ENCODE measurements at places on chromosomes 1 and 21.

DNA sequence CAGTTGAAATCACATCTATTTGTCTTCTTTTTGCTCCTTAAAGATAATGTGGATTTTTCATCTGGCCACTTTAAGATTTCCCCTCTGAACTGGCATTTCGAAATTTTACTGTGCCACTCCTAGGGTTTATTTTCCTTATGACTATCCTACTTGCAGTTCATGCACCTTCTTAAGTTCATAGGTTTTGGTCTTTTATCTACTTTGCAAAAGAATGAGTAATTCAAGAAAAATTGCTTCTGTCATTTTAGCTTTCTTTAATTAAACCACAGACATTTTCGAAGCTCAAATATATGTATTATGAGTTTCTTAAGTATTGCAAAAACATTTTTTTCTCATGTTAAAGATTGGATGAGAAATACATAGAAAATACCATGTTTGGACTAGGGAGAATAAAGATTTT is 1244.8 kb upstream of the TMPRSS15 start:
- DNase-seq = no peak

DNA sequence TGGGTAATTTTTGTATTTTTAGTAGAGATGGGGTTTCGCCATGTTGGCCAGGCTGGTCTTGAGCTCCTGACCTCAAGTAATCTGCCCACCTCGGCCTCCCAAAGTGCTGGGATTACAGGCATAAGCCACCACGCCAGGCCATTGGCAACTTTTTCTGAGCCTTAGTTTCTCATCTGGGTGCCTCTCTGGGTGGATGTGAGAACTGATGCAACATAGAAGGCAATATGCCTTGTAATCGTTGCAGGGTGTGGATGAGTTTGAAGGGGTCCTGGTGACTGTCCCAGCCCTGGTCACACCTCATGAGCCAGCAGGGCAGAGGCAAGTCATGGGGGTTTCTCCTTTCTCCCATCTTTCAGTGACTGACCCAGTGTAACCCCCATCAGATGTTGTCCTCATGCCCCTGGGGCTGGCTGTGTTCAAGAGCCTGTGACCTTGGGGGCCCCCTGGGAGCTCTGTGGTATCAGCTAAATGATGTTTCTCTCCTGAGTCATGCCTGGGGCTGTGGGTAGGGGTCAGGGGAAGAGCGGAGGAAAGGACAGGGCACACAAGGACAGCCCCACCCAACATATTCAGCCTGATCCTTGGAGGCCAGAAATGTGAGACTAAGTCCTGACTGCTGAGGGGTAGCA is 3.6 kb downstream of the COL9A2 start:
- DNase-seq = no peak

- DNase-seq = no peak
Observed at GRCh38 chr1:211843507-211844298, 13.1 kb upstream of the LPGAT1 start.

GRCh38 chr1:21687081-21687529 is 17.9 kb upstream of the RAP1GAP start:
- DNase-seq = no peak

DNA sequence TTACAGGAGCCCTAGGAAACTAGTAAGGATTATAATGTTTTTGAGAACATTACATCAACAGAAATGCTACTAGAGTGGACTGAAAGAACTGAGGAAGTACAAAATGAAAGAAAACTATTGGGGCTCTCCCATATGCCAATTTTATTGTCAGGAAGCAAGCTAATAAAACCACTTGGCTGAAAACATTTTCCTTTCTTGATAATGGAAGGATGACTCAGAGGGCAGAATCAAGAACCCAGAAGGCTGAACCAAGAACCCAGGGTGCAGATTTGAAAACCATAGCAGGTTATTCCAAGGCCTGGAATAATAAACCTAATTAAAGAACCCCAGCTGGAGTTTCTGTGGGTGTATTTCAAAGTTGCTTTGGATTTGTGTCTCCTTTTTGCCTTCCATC is 70.7 kb downstream of the RPE65 start:
- DNase-seq = peak; percentile 24

GRCh38 chr1:53728702-53729455 is 10.1 kb downstream of the GLIS1 start:
- DNase-seq = no peak

GRCh38 chr1:115877511-115877910 is 36.6 kb upstream of the NHLH2 start:
- no peak for DNase-seq

GRCh38 chr1:207917080-207917479 is 6.2 kb upstream of the CD34 start:
- DNase-seq = no peak

GRCh38 chr1:11690397-11691301 is 861 bp upstream of the DRAXIN start:
- DNase-seq = no peak

DNA sequence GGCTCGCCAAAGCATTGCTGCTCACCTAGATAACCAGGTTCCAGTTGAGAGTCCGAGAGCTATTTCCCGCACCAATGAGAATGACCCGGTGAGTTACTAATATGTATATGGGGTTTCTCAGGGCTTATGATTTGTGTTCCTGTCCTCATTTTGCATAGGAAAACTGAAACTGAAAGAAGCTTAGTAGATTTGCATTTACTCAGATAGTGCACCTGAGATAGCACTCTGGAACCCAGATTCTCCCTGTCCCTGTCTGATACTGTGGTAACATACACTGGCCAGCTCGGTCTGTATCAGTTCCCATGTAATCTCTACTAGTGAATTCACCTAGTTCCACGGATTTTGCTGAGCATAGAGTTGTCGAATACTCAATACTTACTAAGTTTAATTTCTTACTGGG is 28.1 kb downstream of the DAP3 start:
- DNase-seq = no peak

DNA sequence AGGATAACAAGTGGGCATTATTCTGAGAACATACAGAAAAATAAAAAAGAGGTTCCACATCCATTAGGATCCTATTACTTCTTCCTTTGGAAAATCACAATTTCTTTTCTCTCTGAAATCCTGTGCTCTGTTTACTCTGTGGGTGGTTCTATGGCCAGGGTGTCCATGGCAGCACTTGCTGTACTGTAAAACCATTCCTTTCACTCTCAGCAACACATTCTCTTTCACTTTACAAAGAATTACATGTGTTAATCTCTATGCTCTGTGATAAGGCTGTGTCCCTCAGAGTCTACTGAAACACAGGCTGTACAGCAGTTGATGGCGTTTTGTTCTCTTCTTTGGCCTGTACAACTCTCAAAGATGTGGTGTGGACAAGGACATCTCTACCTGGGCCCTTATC is 524.1 kb downstream of the PTBP2 start:
- no peak for DNase-seq

DNA sequence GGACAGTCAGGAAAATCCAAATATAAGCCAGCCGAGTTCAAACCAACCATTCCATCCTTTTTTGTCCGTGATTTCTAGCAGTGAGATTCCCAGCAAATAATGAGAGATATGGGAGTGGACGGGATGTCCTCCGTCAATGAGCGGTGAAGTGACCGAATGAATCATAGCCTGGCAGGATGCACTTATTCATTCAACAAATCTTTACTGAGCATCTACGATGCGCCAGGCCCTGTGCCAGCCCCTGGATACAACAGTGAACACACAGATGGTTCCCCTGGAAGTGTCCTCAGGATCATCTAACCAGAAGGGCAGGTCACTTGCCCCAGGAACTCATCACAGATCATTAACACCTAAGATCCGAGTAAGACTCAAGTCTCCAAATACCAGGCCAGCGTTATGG is 8.2 kb upstream of the PLEKHA6 start:
- DNase-seq = no peak

DNA sequence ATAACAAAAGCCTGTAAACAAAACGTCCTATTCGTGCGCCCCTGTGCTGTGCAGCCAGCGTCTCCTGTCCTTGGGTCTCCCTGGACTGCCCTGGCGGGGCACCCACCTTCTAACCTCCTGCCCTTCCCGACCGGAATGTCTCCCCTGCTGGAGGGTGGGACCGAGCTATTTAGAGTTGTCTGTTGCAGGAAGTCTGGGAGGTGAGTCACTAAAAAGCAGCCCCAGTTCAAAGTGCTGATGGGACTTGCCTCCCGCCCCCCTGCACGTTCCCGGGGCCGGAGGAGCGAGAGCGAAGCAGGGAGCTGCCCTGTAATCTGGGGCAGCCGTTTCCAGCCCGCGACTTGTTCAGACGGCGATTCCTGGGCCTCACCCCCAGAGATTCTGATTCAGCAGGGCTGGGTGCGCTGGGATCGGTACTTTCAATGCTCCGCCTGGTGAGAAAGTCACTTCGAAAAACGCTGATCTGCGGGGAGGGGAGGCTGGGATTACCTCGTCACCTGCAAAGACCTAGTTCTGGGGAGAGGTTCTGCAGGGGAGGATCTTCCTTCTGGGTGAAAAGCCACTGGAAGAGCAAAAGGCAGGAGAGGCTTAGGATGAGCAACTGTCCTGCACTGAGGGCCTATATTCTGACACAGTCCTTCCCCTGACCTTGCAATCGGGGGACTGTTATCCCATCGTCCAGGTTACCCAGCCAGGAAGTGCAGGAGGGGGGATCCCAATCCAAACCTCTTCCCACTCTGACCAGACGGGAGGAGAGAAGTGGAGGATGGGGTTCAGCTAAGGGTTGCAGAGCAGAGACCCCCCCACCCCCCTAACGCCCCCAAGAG is 1.2 kb upstream of the DHRS3 start:
- peak; percentile 86 for DNase-seq

DNA sequence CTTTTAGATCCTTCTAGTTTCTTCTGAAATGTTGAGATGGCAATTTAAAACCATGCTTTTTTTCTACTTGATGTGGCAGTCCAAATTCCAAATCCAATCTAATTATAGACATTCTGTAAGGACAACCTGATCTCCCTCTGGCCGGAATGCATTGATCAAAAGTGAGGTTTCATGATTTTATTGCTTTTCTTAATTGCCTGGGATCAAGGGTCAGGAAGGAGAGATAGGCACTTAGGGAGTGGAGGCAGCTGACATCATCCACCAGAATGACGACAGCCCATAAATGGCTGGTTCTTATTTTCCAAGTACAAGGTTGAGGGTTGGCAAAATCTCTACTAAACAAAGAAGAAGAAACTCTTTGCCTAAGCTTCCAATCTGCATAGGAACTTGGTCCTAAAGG is 46.4 kb upstream of the SCCPDH start:
- no peak for DNase-seq

GRCh38 chr1:32892368-32893197 is 6.3 kb downstream of the HPCA start:
- DNase-seq = peak; percentile 49

GRCh38 chr21:42188663-42189062 is 30.3 kb upstream of the ABCG1 start:
- DNase-seq = no peak

- peak; percentile 97 for DNase-seq
Observed at GRCh38 chr1:155650231-155650757, 38.3 kb downstream of the YY1AP1 start.

All from ACHN (cell line).